ENCODE measurements at places on chromosomes 11 and 22.

DNA sequence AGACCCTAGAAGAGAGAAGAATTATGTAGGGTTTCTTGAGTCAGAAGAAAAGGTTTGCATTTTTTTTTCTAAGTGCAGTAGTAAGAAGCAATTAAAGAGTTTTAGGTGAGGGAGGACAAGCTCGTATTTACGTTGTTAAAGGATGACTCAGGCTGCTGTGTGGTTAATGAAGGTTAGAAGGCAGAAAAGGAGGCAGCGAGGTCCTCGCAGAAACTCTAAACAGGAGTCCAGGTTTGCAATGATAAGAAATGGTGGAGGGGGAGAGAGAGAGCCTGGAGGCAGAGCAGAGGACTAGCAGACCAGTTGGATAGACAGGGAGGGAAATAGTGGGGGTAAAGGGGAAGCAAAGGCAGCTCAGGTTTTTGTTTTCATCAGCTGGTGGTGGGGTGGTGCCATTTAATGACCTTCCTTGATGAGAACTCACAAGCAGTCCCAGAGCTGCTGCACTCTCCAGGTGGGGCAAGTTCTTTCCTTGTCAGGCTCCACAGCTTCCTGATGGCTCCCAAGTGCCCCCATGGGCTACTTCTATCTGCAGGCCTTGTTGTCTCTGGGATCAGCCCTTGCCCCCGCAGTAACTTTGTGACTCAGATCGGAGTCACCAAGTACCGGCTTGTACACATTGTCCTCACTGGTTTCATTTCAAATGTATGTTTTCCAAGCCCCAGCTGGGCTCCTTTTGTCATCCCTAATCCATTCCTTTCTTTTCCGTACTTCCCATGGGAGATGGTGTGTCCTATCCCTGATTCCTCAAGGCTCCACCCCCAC, 8.3 kb upstream of the INSC start:
- DNase-seq: no peak

DNA sequence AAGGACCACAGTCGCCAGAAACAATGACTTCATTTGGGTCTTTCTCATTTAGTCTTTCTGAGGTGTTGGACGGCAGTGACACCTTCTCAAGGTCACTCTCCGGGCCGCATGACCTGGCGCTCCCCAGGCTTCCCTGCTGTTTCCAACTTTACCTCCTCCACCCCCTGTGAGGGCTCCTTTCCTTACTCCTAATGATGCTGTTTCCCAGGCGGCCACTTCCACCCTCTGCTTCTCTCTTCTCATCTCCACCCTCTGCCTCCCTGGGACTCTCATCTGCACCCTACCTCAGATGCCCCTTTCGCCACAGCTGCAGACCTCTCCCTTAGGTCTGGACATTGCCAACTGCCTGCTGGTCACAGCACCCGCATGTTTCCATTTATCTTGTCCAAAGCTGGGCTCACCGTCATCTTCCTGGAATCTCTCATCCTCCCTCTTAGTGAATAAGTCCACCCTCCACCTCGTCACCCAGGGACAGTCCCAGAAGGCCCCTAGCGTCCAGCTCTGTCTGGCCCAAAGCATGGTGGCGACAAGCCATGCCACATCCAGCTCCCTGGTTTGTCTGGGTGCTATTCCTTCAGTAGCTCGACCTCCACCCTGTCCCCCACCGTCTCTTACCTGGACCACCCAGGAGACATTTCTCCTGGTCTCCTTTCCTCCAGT, 113.8 kb downstream of the BUD13 start:
- DNase-seq: no peak

GRCh38 chr22:20582520-20583361, 75.3 kb downstream of the MED15 start:
- no peak for DNase-seq

DNA sequence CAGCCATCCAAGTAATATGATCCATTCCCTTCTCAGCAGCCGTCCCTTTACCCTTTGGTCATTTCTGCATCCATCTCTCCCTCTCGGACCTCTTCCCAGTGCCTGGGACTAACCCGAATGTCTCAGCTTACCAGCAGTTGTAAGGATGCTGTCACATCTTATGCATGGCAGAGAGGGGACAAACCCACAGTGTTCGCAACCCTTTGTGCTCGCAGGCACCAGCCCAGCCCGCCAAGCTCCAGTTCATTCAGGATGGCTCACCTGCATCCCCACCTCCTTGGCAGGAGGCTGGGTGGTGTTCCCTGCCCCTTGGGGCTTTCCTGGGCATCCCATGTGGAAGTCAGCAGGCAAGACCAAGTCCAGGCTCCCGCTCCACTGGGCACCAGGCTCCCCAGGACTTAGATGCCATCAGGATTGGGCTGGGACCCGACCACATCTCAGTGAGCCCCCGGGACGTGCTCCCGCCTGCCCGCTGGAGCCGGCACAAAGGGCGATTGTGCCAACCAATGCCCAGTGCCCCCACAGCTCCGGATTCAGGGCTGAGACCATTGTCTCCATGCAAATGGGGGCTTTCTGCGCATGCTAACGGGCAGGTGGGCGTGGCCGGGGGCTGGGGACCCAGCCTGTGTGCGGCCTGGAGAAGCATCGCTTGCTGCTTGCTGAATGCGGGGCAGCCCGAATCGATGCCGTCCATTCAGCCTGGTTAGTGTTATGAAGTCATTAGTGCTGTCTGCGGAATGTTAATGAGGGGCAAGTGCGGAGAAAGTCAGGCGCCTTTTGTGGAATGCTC, 108.6 kb downstream of the KCNQ1OT1 start:
- no peak for DNase-seq

DNA sequence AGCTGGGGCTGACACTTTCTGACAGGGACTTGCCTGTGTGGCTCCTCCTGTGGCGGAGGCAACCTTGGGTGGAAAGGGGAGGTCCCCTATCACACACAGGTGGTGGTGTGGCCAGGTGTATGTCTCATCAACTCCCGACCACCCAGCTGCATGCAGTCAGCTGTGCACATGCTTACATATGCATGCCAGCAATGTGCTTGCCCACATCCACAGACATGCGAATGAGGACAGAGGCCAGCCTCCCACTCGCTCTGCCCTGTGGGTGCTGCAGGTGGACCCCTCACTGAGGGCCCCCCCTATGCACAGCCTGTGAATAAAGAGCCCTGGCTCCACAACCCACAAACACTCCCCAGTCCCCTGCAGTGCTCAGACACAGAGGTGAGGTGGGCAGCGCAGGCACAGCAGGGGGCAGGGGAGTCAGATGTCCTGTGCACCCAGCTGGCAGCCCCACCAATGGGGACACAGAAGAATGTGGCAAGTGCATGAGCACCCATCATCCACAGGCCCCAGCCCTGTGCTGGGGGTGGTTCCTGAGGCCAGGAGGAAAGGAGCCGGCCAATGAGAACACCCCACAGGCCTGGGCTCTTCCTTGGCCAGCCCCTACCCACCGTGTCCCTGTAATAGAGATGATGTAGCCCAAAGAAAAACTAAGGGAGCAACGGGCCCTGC, 9.5 kb downstream of the GNB1L start:
- no peak for DNase-seq

- DNase-seq: no peak
Measured at GRCh38 chr11:37907436-37908218, 1309.6 kb upstream of the RAG2 start.

GRCh38 chr22:20639343-20639742, 131.9 kb downstream of the MED15 start:
- DNase-seq: no peak

GRCh38 chr11:94604482-94604881, 37.3 kb downstream of the PIWIL4 start:
- no peak for DNase-seq

DNA sequence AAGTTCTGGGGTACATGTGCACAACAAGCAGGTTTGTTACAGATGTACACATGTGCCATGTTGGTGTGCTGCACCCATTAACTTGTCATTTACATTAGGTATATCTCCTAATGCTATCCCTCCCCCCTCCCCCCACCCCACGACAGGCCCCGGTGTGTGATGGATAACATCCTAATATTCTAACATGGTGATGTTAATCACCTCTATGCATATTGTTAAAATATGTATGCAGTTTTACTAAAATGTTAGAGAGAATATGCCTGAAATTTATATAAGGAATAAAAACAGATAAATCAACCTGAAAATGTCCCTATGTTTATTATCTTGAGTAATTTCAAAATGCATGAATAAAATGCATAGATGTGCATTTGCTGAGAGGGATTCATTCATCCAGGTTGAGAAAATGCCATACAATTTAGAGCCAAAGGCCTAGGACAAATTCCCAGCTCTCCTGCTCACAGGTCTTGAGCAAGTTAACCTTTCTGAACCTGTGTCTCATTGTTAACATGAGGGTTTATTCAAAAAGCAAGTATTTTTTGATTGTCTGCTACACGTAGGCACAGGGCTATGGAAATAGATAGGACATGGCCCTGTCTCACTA, 38.7 kb downstream of the APIP start:
- no peak for DNase-seq

GRCh38 chr22:42700901-42701300, 19.8 kb downstream of the A4GALT start:
- DNase-seq: no peak

GRCh38 chr11:115759622-115760460, 255.6 kb upstream of the CADM1 start:
- no peak for DNase-seq

GRCh38 chr11:64253043-64253442, 1.7 kb downstream of the PLCB3 start:
- DNase-seq: no peak

DNA sequence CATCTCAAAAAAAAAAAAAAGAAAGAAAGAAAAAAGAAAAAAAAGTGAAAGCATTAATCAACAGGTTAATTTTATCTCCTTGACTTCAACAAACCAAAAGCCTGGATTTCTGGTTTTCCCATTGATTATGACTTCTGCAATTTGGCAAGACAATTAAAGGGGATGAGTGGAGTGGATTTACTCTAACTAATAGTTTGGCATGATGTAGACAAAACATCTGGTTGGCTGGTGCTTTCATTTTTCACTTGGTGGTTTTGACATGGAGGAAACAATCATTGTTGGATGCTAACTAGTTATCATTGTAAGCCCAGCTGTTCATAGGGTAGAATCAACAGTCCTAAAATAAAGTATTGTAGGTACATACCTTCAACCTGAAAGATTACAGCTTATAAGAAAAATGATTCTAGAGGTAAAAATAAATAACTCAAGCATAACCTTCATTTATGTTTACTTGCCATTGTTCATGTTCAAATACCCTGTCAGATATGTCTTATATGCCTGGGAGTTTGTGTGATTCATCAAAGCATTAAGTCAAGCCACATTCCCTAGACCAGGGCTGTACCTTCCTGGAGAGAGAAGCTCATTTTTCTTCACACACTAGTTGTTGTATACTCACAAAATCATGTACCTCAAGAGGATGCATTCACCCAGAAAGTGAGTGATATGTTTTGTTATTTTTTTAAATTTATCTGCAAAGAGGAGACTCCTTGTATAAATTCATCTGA, 15.1 kb downstream of the FIBIN start:
- no peak for DNase-seq

- DNase-seq: no peak
Measured at GRCh38 chr11:14623036-14623435, 20.6 kb upstream of the PDE3B start.

GRCh38 chr11:29312812-29313211, 704.0 kb downstream of the KCNA4 start:
- no peak for DNase-seq

- no peak for DNase-seq
Measured at GRCh38 chr11:112999520-112999919, 38.3 kb downstream of the NCAM1 start.

- DNase-seq: no peak
Measured at GRCh38 chr11:109026891-109027489, 362.1 kb downstream of the DDX10 start.

DNA sequence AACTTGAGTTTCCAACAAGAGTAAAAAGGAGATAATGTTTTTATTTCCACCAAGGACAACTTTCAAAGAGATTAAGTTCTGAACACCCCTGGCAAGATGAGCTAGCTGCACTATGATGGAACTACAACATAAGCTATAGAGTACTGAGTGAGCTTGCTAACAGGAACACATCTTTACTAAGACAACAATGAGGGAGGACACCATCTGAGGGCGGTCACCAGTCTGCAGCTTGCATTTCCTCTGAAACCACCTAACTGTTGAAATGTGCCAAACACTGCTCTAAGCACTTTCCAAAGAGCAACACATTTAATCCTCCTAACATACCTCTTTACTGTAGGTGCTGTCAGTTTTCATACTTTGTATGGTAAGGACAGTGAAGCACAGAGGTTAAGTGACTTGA, 68.4 kb downstream of the TCF20 start:
- no peak for DNase-seq

DNA sequence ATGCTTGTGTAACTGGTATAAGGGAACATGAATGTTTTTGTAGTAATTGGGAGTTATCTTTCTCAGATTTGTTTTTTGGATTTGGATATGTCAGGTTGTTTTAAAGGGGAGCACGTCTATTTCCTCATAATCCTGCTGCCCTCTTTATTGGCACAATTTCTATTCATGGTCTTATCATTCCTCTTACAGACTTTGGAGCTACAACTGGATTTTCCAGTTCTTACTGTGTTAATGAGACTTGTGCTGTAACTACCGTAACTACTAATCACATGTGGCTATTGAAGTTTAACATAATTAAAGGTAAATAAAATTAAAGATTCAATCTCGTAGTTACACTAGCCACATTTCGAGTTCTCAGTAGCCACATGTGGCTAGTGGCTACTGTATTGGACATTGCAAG, 1.9 kb downstream of the FDX1 start:
- no peak for DNase-seq

DNA sequence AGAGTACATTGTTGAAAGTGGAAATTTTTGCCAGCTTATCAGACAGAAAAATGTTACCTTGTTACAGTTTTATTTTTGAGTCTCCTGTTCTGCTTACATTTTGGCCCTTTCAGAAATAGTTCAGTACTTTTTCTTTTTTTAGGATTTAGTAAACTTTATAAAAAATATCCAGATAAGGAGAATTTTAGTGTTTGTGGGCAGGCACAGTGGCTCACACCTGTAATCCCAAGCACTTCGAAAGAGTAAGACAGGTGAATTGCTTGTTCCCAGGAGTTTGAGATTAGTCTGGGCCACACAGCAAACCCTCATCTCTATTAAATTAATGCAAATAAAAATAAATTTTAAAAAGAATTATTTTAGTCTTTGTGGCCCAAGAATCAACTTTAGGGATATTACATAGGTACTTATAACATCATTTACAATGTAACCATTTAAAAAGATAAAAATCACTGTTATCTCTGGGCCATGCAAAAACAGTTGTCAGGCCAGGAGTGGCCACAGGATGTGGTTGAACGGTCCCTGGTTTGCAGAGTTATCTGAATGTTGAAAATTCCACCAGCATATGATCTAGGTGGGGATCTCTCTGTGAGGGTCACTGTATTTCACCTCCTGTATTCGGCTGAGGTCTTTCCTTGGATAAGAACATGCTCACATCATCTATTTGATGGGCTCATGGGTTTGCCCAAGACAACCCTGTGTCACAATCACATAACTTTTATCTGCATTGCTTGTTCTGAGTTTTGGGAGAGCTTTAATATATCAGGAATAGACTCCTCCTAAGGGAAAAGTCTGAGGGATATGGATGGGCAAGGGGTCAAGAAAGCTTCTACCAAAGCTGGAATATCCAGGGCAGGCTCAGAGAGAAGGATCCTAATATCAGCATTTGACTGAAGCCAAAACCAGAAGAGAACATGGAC, 91.5 kb downstream of the GGTLC2 start:
- no peak for DNase-seq

- no peak for DNase-seq
Measured at GRCh38 chr11:44883277-44883676, 67.4 kb downstream of the TP53I11 start.

Measured in activated T-cell treated with anti-CD3 and anti-CD28 coated beads for 24 hours (primary cell).